ENCODE measurements at places on chromosomes 6 and 20.

GRCh38 chr6:167121335-167121841 lies 1.5 kb upstream of the CCR6 start:
- no peak for DNase-seq

- no peak for DNase-seq
Observed at GRCh38 chr6:75609639-75610590, 8.2 kb downstream of the SENP6 start.

DNA sequence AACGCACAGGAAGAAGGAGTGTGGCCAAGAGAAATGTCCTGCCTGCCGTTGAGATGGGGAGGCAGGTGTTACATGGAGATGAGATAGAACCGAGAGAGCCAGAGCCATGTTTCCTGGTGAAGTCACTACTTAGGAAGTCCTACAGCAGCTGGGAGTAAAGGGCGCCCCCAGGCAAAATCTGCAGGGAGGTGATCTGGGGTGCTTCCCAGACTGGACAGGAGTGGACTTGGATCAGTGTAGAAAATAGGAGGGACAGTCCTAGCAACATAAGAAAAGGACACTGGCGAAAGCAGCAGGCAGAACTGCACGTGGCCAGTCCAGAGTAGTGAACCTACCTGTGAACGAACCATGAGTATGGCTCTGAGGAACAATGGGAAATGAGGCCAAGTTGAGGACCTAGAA lies 85.3 kb downstream of the CD164 start:
- DNase-seq: no peak

DNA sequence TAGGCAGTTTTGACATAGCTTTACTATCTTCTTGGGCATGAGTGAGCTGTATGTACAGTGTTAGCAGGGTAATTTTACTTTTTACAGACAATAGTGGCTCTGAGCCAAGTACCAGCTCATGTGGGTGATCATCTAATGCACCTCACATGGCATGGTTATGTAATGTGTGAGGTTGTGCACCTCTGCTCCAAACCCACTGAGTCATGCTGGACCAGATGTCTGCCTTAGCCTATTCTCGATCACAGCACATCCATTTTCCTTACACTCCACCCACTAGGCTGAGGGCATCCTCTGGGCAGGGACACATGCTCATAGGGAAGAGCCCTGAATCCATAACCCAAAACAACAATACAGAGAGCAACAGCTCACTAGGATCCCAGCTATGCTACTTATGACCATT lies 71.6 kb upstream of the FBXL4 start:
- DNase-seq: no peak

DNA sequence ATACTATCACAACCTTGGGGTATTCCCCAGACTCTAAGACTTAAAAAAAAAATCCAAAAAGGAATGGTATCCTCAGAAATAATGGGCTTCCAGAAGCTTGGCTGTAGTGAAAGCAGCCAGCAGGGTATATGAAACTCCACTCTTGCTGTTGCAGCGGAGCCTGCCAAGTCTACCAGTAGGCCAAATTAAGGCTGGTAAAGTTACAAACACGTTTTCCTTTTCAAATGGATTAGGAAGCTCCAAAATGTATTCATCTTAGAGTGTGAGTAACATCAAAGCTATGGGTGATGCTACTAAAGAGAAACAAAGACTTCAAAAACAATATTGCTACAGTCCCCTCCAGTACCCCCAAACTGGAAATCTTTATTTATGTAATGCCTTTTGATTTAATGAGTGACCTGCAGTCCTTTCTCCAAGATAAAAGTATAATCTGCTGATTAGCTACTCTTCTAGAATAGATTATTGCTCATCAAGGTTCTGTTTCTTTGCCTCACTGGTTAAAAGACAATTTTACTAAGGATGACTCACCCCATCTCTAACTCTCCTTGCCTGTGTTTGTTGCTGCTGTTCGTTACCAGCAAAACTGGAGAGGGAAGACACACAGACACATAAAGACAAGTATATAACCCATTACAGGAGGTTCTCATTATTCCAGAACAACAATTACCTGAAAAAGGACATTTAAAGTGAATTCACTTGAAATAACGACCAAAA lies 84.9 kb downstream of the BTBD9 start:
- no peak for DNase-seq

DNA sequence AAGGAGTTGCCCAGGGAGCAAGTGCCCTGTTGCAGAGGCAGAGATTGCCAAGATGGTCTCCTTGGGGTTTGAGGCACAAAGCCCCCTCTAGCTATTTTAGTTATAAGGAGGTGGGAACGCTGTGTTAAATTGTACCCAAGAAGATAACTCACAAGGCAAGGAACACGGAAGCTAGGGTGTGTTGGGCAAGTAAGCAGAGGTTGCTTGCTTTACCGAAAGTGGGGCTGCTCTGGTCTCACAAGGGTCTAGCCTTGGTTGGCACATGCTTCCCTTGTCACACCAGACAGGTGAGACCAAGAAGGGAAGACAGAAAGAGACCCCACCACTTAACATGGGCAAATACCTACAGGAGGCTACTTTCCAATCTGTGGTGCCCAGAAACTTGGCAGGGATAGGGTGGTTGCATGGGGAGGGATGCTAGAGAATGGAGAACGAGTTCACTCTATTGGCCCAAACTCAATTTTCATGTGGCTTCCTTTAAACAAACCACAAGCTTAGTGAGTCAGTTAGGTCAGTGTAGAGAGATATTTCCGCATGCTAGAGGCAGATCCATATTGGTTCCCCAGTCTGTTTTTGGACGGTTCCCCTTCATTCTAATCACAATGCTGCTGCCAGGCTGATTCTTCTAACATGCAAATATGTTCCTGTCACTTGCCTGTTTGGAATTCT lies 42.4 kb downstream of the PLAGL1 start:
- DNase-seq: no peak

GRCh38 chr6:128889870-128890269 lies 6.9 kb downstream of the LAMA2 start:
- no peak for DNase-seq

GRCh38 chr6:159989492-159990480 lies 20.9 kb downstream of the IGF2R start:
- no peak for DNase-seq

GRCh38 chr20:46438156-46438750 lies 31.8 kb upstream of the ELMO2 start:
- no peak for DNase-seq

GRCh38 chr6:56246541-56246880 lies 869 bp downstream of the COL21A1 start:
- no peak for DNase-seq

GRCh38 chr20:56439771-56440291 lies 27.8 kb downstream of the CASS4 start:
- peak; percentile 53 for DNase-seq

DNA sequence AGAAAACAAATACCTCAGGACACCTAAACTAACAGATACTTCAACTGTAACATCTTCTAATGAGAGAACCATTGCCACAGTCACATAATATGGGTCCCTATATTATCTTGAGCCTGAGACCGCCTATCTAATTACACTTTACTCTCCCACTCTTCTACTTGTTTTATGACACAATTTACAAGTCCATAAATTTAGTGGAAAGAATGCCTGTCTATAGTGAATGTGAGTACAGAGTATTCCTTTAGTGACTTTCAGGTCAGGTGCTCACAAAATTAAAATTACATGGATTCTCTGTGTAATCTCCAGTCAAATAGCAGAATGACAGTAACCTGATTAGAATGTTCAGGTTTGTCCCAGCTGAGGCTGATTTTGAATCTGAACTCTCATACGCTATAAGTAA lies 624.1 kb downstream of the PKHD1 start:
- DNase-seq: no peak

Data from stimulated activated CD8-positive, alpha-beta memory T cell treated with anti-CD3 and anti-CD28 coated beads, Interleukin-4, amount 100 ng/mL, for 48 hours (primary cell).